ENCODE measurements at places on chromosomes 1 and 21.

- H3K27ac ChIP-seq = no peak overlapping the region
- no peak overlapping the region for H3K4me3 ChIP-seq
- no peaks in the 10 kb centered on the region for H3K27me3 ChIP-seq
- H3K36me3 ChIP-seq = no peaks in the 10 kb centered on the region
These were observed 111.0 kb downstream of the ACTL8 start for GRCh38 chr1:17865912-17866739.

GRCh38 chr1:196650403-196650802, 1.4 kb upstream of the CFH start:
- no peak overlapping the region for H3K4me3 ChIP-seq
- H3K36me3 ChIP-seq = no peaks in the 10 kb centered on the region
- no peak for DNase-seq
- H3K27ac ChIP-seq = no peak overlapping the region

- H3K27ac ChIP-seq = no peak overlapping the region
- H3K27me3 ChIP-seq = no peaks in the 10 kb centered on the region
- DNase-seq = no peak
- H3K36me3 ChIP-seq = no peaks in the 10 kb centered on the region
These were observed 105.5 kb downstream of the HHAT start for GRCh38 chr1:210434223-210434622.

DNA sequence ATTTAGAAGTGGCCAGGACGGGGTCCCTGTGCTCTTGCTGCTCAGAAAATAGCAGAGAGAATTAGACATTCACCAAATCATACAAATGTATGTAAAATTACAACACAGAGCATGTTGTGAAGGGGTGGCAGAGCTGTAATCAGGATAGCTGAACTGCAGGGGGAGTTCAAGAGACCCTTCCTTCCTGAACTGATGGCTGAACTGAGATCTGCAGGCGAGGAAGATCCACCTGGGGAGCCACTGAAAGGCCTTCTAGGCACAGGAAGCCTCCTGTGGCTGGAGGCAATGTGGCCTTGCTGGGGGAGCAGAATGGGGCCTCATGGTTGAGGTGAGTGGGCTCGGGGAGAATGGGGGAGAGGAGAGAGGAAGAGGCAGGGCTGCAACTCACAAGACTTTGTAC, 216.5 kb downstream of the PRDM2 start:
- H3K4me1 ChIP-seq = no peaks in the 10 kb centered on the region
- H3K27ac ChIP-seq = no peak overlapping the region
- H3K27me3 ChIP-seq = no peaks in the 10 kb centered on the region
- DNase-seq = no peak

DNA sequence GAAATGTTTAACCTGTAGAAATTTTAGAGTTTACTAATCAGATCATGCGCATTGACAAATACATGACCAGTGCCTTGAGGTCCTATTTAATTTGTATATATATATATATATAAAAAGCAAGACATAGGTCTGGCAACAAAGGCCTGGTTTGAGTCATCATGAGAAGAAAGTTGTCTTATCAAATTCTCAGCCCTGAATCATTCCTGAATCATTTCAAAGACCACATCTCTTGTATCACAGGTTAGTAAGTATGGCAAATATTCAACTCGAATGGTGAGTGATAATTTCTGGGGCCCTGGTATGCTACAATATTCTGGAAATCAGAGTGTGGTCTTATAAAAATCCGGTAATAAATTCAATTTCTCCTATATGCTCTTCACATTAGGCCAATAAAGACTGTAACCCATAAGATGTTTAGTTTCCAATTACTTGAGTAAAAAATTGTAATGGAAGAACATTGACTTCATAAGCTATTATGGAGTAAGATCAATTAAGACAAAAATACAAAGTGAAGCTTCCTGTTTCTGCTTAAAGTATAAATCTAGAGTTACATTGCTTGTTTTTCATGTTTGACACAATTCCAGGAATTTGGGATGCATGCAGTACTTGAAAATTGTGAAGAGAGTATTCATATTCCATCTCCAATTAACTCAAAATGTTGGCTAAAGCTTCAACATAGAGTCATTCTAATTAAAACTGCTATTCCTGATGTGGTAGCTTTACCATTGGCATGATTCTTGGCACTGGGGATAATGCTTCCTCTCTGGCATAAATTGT, 309.4 kb downstream of the BRINP3 start:
- H3K4me1 ChIP-seq = no peaks in the 10 kb centered on the region
- H3K27ac ChIP-seq = no peak overlapping the region
- no peaks in the 10 kb centered on the region for H3K36me3 ChIP-seq

DNA sequence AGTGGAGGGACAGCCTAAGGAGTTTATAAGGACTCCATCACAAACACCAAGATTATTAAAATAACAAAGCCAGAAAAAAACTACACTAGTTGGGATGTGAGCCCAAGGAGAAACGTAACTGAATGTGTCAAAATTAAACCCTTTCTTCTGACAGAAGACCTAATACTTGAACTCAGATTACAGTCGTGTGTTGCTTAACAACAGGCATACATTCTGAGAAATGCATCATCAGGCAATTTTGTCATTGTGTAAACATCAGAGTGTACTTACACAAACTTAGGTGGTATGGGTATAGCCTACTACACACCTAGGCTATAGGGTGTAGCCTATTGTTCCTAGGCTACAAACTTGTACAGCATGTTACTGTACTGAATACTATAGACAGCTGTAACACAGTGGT, 23.4 kb downstream of the DSTYK start:
- no peaks in the 10 kb centered on the region for H3K36me3 ChIP-seq
- H3K4me1 ChIP-seq = peaks cover 14% of the 10 kb centered on the region
- no peaks in the 10 kb centered on the region for H3K27me3 ChIP-seq

GRCh38 chr1:114292194-114292593, 138.5 kb upstream of the SYT6 start:
- no peak for DNase-seq
- no peak overlapping the region for H3K4me3 ChIP-seq
- no peak overlapping the region for H3K27ac ChIP-seq
- no peaks in the 10 kb centered on the region for H3K27me3 ChIP-seq
- peaks cover 3% of the 10 kb centered on the region for H3K4me1 ChIP-seq

DNA sequence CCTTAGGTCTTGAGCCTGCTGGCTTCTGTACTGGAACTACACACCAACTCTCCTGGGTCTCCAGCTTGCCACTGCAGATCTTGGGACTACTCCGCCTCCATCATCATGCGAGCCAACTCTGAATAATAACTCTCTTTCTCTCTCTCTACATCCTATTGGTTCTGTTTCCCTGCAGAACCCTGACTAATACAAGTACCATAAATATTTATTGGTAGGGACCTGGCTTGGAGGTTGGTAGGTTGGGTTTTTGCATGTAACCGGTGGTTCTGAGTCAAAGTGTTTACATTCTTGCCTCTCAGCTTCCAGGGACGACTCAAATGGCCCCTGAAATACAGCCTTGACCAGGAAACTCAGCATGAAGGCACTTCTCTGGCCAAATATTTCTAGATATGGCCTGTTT, 110.4 kb downstream of the KCND3 start:
- no peaks in the 10 kb centered on the region for H3K4me1 ChIP-seq
- H3K36me3 ChIP-seq = no peaks in the 10 kb centered on the region
- no peak for DNase-seq
- H3K27ac ChIP-seq = no peak overlapping the region

GRCh38 chr1:231776010-231776756, 149.6 kb downstream of the DISC1 start:
- H3K27ac ChIP-seq = no peak overlapping the region
- H3K4me1 ChIP-seq = no peaks in the 10 kb centered on the region
- H3K36me3 ChIP-seq = no peaks in the 10 kb centered on the region
- H3K27me3 ChIP-seq = no peaks in the 10 kb centered on the region

DNA sequence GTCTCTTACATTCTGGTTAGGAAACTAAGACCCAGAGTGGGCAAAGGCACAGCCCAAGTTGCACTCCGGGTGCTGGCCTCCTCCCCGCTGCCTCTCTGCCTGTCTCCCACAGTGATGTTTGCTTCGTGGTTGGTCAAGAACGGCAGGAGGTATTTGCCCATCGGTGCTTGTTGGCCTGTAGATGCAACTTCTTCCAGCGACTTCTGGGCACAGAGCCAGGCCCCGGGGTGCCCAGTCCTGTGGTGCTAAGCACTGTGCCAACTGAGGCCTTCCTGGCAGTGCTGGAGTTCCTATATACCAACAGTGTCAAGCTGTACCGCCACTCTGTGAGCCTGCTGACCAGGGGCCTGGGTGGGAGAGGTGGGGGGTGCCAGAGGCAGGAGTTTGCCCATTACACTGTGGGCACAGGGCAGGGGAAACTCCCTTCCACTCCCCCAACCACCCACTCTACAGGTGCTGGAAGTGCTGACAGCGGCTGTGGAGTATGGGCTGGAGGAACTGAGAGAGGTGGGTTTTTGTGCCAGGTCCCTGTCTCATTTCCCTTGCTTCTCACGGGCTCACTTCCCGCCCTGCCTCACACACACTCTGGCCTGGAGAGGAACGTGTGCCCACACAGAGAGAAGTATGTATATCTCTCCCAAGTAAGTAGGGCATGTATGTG, 1.9 kb downstream of the BTBD19 start:
- H3K27me3 ChIP-seq = no peaks in the 10 kb centered on the region
- H3K4me3 ChIP-seq = peak overlapping the region; percentile 8
- peaks cover 15% of the 10 kb centered on the region for H3K36me3 ChIP-seq
- DNase-seq = no peak

DNA sequence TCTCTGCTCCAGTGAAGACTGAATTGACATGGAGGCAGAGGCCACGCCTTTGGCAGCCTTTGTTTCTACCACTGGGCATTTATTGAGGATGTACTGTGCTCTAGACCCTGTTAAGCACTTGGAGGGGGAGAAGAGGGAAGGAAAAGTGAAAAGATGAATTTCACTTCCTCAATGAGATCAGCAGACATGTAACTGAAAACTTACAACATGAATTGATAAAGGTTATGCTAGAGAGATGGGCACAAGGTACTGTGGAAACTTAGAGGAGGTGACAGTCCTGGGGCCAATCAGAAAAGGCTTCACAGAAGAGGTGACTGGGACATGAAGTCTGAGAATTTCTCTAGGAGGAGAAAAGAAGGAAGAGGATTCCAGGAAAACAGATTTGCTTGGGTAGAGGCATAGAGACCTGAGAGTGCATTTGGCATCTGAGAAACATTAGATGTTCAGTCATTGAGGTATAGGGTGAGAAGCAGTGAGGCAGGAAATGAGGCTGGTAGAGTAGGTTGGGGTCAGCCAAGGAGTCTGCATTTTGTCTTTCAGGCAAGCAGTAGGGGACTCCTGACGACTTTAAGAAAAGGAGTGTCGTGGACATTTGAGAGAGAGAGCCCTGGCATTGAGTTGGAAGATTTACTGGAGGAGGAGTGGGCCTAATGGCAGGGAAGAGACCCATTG, 113.0 kb downstream of the SYT2 start:
- DNase-seq = no peak
- H3K36me3 ChIP-seq = no peaks in the 10 kb centered on the region
- no peaks in the 10 kb centered on the region for H3K4me1 ChIP-seq
- no peaks in the 10 kb centered on the region for H3K27me3 ChIP-seq
- no peak overlapping the region for H3K4me3 ChIP-seq

DNA sequence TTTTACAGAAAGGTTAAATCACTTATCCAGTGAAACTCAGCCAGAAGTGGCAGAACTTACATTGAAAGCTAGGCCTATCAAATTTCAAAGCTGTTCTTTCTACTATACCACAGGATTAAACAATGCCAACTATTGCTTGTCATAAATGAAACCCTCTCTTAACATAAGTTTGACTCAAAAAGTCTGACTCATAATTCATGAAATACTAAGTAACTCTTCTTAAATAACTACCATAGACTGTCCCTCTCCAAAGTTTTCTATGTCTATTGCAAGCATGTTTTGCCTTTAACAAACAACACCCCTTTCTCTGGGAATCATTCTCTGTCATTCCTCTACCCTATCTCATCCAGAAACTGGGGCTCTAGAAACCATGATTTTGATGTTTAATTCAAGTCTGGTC, 109.5 kb upstream of the UBE2U start:
- H3K36me3 ChIP-seq = no peaks in the 10 kb centered on the region
- H3K27me3 ChIP-seq = no peaks in the 10 kb centered on the region
- no peak overlapping the region for H3K27ac ChIP-seq

GRCh38 chr1:244821134-244821533, 14.3 kb upstream of the COX20 start:
- H3K4me3 ChIP-seq = no peak overlapping the region
- H3K36me3 ChIP-seq = no peaks in the 10 kb centered on the region
- no peak overlapping the region for H3K27ac ChIP-seq
- no peak for DNase-seq
- no peaks in the 10 kb centered on the region for H3K4me1 ChIP-seq

- H3K4me1 ChIP-seq = no peaks in the 10 kb centered on the region
- no peak overlapping the region for H3K27ac ChIP-seq
- H3K27me3 ChIP-seq = no peaks in the 10 kb centered on the region
- DNase-seq = no peak
- H3K36me3 ChIP-seq = no peaks in the 10 kb centered on the region
These were observed 8.0 kb upstream of the FOXJ3 start for GRCh38 chr1:42343049-42343448.

- no peaks in the 10 kb centered on the region for H3K4me1 ChIP-seq
- no peak for DNase-seq
- no peak overlapping the region for H3K27ac ChIP-seq
- no peaks in the 10 kb centered on the region for H3K36me3 ChIP-seq
- no peak overlapping the region for H3K4me3 ChIP-seq
These were observed 41.3 kb upstream of the FHAD1 start for GRCh38 chr1:15205586-15206346.

GRCh38 chr1:30419831-30420230, 303.6 kb downstream of the MATN1 start:
- H3K27ac ChIP-seq = no peak overlapping the region
- no peaks in the 10 kb centered on the region for H3K36me3 ChIP-seq
- no peaks in the 10 kb centered on the region for H3K27me3 ChIP-seq
- no peak for DNase-seq
